ENCODE measurements at places on chromosomes 2 and 18. TPM values are rescaled to one million over a fixed set of nuclear protein-coding genes. Genes with fewer than 3 reads are reported as not detected.

Gene CCDC138
- 10.6 TPM for total RNA-seq

Gene FAM124B
- total RNA-seq = 82.0 TPM

Gene DLX2
- total RNA-seq = not detected

Gene SERPINB7
- total RNA-seq = not detected

Gene TMEM178A
- 2.8 TPM for total RNA-seq

Gene EFHD1
- total RNA-seq = not detected

Gene ZC3H8
- total RNA-seq = 7.8 TPM

Gene RBM43
- 6.5 TPM for total RNA-seq

Gene ALK
- not detected for total RNA-seq

Gene CRYGC
- total RNA-seq = not detected

Gene PHLPP1
- 10.8 TPM for total RNA-seq

Gene CDH20
- not detected for total RNA-seq

Gene SKOR2
- not detected for total RNA-seq

Gene CHPF
- total RNA-seq = 0.30 TPM

All from endothelial cell of umbilical vein (primary cell).